ENCODE measurements at places on chromosomes 1 and 21.
A peak's percentile ranks its signal among the peaks of the same experiment; 100 is the strongest.

GRCh38 chr1:85259912-85260274 lies 431 bp upstream of the C1orf52 start:
- DNase-seq: no peak

DNA sequence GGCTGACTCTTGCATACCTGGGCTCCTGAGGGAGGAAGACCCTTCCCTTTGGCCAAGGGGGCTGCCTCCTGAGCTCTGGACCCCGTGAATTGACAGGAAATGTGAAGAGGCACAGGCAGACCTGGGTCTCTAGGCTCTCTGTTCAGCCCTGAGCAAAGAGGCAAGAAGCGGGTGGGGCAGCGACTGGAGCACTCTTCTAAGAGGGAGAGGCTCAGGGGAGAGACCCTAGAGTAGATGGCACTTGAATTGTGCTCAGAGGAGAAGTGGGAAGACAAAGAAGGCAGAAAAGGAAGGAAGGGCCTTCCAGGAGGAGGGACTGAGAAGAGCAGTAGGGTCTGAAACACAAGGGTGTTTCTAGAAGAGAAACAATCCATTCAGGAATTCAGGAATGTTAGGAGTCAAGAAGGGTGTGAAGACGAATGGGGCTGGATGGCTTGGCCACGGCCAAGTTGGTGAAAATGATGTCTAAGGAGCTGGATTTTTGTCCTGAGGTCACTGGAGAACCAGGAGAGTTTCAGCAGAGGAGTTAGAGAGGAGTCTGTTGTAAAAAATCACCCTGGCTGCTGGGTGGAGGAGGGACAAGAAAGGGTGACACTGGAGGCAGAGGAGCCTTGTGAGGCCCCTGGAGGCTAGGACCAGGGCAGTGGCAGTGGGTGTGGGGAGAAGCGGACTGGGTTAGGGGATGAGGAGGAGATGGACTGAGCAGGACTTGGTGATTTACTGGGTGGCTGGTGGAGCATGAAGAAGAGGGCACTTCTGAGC lies 5.3 kb downstream of the TIE1 start:
- DNase-seq: no peak

- DNase-seq: no peak
Observed at GRCh38 chr1:19623523-19623922, 20.6 kb upstream of the NBL1 start.

GRCh38 chr1:71351438-71351837 lies 270.6 kb upstream of the ZRANB2 start:
- no peak for DNase-seq

DNA sequence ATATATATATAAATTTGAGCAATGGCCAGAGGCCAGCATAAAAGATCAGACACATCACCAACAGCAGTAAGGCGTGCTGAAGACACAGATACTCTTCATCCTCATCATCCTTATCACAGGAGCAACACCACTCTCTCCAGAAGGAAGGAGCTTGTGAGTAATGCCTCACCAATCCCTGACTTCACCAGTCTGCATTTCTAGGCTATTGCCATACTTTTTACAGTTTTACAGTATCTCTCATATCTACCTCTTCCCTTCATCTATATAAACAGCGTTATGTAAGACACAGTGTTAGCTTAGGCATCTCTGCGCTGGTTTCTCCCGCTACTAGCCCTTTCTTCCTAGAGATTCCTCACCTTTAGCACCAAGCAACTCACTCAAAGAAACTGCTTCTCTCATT lies 2.4 kb upstream of the ABL2 start:
- DNase-seq: no peak

- peak; percentile 55 for DNase-seq
Observed at GRCh38 chr1:45359882-45360513, 19.8 kb upstream of the MUTYH start.

GRCh38 chr1:40734882-40735628 lies 43.6 kb downstream of the NFYC start:
- no peak for DNase-seq

DNA sequence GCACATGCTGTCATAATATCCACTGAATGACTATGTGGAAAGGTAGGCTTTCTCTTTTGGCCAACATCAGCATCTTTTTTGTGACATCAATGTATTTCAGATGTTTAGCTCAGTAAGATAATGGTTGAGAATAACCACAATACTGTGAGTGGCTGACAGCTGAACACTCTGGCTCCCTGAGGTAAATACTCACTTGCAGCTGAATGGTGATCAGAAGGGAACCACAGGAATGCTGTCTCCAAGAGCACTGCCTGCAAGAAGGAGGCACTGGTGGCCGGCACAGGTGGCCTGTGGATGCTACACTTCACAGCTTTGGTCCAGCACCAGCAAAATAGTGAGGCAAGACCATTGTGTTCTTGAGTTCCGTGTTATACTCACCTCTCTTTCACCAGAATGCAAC lies 118.7 kb upstream of the PPM1J start:
- no peak for DNase-seq

DNA sequence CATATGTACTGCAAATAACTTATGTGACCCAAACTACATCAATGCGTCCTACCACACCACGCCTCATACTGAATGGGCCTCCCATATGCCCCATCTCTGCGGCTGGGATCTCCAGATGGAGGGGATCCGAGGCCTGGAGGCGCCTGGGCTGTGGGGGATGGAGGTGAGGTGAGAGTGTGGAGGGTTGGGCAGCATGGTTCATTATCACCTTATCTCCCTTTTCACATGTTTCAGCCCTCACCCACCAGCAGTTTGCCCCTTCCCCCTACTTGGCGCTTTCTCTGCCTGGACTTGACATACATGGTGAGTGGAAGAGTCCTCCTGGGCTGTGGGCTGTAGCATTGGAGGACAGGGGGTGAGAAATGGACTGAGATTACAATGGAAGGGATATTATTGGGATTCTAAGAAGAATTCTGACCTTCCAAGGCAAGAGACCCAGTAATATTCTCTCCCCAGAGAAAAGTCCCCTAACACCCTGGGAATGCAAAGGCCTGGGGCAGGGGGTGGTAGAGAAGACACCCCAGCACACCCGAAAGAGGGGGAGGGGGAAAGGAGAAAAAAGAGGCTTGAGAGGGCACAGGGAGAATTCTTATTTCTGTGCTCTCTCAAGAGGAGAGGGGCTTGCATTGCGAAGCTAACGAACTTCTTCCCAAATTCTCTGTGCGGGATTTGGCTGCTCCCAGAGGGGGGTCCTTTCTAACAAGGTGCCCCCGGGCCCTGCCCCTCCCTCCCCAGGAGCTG lies 61.4 kb downstream of the MEF2D start:
- no peak for DNase-seq

- DNase-seq: no peak
Observed at GRCh38 chr1:235702412-235702811, 52.8 kb upstream of the GNG4 start.

GRCh38 chr1:51349862-51350261 lies 19.5 kb upstream of the TTC39A start:
- DNase-seq: no peak

GRCh38 chr1:178942285-178943198 lies 71.7 kb upstream of the ANGPTL1 start:
- DNase-seq: peak; percentile 85

- no peak for DNase-seq
Observed at GRCh38 chr1:24526940-24527542, 24.4 kb downstream of the RCAN3 start.

- DNase-seq: no peak
Observed at GRCh38 chr1:226545836-226546596, 2.5 kb upstream of the STUM start.

- no peak for DNase-seq
Observed at GRCh38 chr1:76179219-76179698, 104.7 kb downstream of the ST6GALNAC3 start.

- no peak for DNase-seq
Observed at GRCh38 chr1:200963076-200963475, 60.4 kb downstream of the KIF21B start.

DNA sequence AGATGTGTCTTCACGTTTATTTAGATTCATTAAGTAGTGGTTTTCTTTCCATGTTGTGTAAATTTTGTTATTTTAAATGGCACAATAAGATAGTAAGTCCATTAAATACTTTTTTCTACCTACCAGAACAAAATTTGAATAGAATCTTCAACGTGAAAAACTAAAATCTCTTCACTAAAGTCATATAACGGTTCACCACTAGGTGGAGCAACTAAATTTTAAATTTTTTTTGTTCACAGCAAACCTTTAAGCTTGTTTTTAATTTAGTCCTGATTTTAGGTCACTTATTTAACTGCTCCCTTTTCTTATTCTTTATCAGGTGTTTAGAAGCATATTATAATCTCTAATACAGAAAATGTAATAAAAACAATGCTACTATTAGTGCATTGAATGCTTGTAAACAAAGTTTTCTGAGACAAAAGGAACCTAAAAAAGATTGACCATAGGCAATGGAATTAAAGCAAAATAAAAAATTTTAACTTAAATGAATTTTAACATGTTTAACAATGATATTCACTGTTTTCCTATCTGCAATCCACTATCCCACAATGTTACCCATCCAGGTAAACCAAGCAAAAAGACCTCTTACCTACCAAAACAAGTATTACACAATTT lies 28.3 kb upstream of the PKN2 start:
- no peak for DNase-seq

- DNase-seq: no peak
Observed at GRCh38 chr1:203464226-203464625, 11.4 kb upstream of the PRELP start.

- DNase-seq: peak; percentile 62
Observed at GRCh38 chr1:24641646-24642151, 1.4 kb upstream of the SRRM1 start.

DNA sequence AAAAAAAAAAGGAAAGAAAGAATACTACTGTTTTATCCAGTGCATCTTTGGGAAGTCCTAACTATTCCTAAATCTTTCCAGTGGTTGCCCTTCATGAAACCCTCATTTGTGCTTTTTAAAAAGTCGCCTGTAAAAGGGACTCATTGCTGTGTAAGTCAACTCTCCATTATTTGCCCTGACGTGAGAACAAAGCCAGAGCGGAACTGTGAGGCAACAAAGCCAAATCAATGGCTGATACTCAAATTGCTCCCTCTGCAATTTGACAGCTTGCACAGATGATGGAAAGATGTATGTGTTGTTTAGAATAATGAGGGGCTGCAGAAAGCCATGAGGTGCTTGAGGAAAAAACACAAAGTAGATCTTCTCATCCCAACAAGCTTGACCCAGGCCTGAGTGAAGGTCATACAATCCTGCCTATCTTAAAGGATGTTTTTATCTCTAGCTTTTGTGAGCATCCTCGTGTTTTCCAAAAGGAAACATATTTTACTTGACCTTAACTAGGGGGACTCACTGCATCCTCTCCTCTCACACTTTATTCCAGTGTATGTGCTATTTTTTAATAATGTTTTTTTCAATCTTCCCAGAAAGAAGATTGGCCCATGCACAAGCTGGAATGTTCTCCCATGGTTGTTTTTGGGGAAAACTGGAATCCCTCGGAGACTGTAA lies 33.4 kb downstream of the SMYD2 start:
- DNase-seq: no peak

DNA sequence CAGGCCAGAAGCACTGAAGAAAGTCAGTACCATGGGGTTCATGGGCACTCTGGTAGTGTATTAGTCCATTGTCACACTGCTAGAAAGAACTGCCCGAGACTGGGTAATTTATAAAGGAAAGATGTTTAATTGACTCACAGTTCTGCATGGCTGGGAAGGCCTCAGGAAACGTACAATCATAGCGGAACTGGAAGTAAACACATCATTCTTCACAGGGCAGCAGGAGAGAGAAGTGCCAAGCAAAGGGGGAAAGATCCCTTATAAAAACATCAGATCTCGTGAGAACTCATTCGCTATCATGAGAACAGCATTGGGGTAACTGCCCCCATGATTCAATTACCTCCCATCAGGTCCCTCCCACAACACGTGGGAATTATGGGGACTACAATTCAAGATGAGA lies 20.2 kb upstream of the ROR1 start:
- no peak for DNase-seq

GRCh38 chr1:241459186-241459802 lies 60.3 kb downstream of the FH start:
- no peak for DNase-seq

DNA sequence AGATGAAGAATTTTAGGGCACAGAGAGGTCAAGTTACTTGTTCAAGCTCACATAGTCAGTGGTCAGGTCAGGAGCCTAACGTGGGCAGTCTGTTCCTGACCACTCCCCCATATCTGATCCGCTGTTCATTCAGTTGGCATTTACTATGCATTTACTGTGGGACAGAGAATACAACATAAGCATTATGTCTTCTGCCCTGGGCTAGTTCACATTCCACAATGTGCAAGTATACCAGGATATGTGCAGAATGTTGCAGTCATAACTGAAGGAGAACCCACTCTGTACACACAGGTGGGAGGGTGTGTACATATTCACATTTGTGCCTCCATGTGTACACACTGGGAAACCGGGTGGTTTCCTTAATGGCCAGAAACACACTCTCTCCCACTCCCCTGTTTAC lies 309.6 kb downstream of the PRDM2 start:
- no peak for DNase-seq

GRCh38 chr1:26161415-26162219 lies 2.7 kb downstream of the FAM110D start:
- peak; percentile 66 for DNase-seq

DNA sequence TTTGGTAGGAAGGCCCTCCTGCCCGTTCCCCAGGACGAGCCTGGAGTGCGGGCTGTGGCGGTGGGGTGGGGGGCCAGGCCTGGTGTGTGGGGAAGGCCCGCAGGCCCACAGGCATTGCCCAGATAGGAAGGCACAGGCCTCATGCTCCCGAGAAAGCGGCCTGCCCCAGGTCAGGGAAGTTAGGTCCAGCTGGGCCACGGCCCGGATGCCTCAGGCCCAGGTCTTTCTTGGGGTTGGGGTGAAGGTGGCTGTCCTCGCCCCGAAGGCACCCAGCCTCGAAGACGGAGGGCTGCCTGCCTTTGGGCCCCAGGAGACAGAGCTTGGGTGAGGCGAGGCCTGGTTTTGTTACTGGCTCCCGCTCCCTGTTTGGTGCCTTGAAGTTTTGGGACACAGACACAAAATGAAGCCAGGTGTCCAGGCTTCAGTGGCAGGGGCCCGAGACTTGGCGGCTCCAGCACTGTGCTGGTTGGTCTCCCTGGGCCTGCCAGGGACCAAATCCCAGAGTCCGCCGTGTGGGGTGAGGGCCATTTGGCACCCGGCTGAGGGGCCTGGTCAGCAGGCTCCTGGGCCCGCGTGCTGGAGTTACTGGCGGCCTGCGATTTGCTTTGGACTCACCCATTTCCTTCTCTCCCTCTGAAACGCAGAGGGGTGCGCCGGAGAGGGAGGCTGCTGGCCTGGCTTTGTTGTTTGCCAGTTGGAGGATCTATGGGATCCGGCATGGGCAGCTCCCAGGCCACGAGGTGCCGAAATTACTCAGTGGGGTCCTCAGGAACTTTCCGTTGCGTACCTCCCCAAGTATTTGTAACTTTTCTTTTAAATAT lies 2.0 kb downstream of the SKI start:
- no peak for DNase-seq

DNA sequence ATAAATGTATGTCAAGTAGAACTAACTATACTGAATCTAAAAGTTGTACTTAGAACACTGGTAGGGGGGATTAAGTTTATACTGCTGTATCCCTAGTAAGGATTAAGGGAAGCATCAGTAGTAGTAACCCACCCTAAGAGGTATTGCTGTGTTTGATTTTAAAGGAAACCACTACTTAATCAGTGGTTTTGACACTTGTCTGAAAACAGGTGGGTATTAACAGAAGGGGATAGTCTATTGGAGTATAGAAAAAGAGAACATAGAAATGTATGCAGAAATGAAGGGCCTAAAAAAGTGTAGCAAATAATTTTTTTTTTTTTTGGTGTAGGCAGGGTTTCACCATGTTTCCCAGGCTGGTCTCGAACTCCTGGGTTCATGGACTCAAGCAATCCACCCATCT lies 2.2 kb downstream of the MIGA1 start:
- no peak for DNase-seq

Measured in HL-60 (cell line).